ENCODE measurements at places on chromosomes 6 and 20.

- no peak for DNase-seq
These were observed 2.4 kb downstream of the C6orf132 start for GRCh38 chr6:42140032-42140431.

- no peak for DNase-seq
These were observed 868 bp downstream of the CYB5R4 start for GRCh38 chr6:83860359-83860755.

DNA sequence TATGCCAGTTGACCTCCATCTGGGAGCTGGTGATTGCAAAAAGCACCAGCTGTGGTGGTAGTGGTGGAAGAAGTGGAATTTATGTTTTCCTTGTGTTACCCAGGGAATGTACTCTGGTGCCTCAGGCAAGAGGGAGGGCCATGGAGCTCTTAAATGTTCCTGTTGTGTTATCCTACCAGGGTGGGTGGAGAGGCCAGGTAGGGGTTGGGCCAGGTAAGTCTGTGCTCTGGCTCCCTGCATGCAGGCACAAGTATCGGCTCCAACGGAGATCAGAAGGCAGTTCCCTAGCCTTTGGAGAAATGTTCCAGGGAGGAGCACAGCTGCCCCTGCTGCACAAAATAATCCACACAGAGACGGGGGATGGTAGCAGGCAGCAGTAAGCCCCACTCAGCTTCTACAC, 419.3 kb upstream of the EYS start:
- no peak for DNase-seq

- no peak for DNase-seq
These were observed 62.8 kb upstream of the KCNQ5 start for GRCh38 chr6:72559067-72559466.

DNA sequence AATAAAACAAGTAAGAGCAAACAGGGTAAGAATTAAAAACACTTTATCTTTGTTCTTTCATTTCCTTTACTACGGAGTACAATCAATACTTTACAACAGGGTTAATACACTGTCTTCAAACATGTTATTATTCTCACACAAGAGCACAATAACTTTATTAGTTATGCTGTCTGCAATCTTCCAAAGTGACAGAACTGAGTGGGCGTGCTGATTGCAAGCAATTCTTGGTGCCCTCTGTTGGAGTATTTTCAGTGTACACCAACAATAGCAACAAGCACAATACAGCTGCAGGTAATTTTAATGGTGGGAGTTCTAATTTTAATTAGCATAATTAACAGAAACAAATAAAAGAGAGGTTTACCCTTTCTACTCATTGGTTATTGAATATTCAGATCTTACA, 33.9 kb upstream of the PTPRK start:
- DNase-seq: no peak

- no peak for DNase-seq
These were observed 13.7 kb downstream of the PHF3 start for GRCh38 chr6:63649269-63649668.

DNA sequence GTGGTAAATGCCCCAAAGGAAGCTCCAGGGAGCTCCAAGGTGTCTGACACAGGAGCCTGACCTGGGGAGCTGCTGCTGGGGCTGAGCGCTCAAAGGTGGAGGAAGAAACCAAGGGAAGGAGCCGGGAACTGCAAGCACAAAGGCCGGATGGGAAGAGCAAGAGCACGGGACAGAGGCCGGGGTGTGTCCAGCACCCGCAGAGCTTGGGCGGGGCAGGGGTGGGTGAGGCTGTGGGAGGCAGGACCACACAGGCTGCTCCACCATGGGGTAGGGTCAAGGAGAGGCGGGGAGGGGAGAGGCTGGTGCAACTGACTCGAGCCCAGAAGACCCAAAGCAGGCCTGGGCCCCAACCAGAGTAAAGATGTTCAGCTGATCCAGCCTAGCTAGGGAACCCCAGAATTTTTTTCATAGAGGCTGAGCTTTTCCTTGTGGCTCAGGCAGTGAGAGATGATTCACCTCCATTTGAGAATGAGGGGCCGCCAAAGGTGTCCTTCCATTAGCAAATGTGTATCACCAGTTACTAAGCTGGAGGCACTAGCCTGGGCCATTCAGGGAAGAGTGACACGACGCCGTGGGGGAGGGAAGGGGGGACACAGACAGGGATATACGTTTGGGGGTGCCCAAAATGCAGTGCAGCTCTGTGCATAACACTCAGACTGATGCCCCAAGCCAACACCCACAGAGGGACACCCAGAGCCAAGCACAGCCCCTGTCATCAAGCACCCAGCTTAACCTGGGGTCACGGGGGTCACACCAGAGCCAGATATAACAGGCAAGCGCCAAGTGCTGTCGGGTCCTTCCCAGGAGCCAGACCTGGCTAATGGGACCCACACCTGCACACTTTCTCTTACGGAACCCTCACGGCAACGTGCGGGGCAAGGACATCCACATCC, 21.3 kb upstream of the TLDC2 start:
- DNase-seq: no peak

DNA sequence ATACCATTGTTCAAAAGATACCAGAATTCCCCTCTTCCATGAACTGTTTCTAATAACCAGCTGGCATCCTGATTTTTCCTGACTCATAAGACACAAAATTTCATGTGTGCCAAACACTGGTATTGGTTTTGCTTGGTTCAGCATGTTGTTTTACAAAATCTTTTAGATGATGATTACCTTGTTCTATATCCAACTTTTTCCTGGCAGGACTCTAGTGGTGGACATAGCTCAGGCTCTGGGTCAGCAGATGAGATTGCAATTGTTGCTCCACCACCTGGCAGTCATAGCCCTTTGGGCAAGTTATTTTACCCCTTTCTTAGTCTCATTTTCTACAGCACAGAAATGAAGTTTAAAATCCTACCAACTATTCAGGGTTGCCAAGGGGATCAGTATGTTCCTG, 6.2 kb downstream of the TRIM38 start:
- DNase-seq: no peak

DNA sequence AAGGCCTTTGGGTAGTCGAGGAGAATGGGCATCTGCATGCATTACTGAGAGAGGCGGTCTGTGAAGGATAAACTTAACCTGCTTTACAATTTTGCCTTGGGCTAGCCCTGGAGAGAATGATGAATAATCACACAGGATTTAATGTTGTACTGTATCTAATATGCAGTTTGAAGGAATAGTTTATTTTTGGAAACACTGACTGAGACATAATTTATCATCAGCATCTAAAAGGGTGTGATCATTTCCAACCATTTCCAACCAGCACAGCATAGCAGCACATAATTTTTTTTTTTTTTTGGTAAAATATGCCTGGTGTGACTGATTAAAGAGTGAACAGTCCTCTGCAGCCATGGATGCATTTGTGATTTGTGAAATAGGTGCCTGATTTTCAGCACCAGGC, 519.5 kb downstream of the PHF3 start:
- DNase-seq: no peak

DNA sequence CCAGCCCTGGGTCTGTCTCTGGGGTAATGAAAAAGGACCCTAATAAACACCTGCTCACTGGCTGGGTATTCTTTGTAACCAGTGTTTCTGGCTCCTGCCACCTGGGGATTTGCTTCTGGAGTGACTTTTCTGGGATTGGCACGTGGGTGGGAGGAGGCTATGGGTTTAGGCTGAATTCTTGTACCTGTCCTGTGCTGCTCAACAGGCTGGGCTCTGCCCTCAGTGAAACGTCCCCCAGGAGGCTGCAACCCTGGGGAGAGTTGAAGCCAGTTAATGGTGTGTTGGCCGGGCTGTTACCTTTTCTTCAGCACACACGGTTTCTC, 6.8 kb downstream of the NPBWR2 start:
- DNase-seq: no peak

DNA sequence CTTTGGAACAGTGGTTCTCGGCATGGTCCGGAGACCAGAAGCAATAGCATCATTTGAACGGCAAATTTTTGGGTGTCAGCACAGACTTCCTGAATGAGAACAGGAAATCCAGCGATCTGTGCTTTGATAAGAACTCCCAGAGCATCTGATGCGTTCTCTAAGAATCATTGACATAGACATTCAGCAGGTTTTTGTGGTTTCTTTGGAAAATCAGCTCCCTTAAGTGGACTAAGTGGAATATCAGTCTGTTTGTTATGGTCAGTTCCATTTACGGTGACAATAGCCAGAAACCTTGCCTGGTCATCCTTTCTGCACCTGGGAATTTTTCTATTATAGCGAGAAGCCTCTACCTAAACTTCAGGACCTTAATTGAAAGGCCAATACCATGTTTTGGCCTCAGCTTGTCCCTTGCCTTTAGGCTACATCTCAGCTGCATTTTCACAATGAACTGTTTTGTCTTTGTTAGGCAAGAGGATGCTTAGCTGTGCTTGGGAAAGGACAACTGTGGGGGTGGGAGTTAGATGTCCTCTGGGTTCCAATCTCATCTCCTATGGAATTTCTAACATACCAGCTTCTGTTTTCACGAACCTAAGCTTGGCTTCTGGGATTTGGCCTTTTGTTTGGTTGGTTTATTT, 299.7 kb downstream of the CDKAL1 start:
- DNase-seq: no peak

- no peak for DNase-seq
These were observed 918.0 kb downstream of the TFAP2A start for GRCh38 chr6:9496837-9497236.

- DNase-seq: no peak
These were observed 81.1 kb upstream of the SMIM8 start for GRCh38 chr6:87241304-87241703.

DNA sequence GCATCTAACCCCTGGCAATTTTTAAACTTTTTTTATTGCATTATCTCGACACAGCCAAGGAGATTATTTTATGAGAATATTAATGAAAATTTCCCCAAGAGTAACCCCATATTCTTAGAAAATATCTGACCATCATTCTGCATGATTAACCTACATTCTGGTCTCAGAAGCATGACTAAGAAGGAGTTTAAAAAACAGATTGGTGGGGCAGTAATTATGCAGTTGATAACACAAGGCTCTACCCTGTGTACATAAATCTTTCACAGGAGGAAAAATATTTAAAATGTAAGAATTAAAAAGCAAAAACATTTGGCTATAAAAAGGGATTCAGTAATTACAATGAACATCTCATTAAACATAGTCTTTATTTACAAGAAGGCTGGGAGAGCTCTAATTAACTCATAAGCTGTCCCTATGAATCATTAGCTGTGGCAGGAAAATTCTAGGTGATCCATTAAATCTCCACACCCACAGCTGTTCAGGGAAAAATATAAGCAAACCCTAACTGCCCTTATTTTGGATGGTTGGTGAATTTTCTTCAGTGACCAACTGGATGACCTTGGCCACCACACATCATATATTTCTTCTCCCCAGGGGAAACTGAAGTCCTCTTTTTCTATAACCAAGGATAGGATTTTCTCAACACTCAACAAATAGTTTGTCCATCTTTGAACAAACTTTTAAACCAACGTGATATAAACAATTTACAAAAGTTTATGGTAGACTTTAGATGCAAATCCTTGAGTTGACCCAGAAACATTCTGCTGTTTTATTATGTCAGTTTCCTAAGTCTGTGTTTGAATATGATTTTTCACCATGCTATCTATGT, 59.5 kb downstream of the PDE7B start:
- no peak for DNase-seq

GRCh38 chr6:37168811-37169495, 999 bp upstream of the PIM1 start:
- no peak for DNase-seq

GRCh38 chr6:156808287-156808686, 31.1 kb downstream of the ARID1B start:
- no peak for DNase-seq

- DNase-seq: no peak
These were observed 523.6 kb downstream of the KIF16B start for GRCh38 chr20:16049529-16050093.

DNA sequence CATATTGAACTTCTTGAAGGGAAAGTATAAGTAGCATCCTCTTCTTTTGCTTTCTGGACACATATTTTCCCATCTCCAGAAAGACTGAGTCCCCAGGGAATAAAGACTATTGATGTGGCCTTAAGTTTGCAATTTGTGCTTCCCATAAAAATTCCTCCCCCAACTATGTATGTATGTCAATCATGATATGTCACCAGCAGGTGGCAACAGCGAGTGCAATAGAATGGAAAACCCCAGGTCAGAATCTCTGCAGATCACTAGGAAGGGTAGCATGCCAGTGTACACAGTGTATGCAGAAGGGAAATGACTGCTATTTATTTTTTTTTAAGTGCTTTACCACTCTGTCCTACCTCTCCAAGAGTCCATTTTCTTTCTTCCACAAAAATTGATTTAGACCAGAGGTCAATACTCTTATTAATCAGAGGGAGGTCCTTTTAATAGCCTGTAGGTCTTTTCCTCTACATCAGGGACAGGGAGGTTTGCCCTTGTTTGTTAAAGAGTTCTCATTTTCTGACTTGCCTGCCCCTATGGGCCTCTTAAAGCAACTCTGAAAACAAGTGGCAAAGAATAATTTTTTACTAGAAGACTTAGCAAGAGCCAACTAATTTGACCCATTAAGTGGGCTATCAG, 61.4 kb downstream of the BMP2 start:
- DNase-seq: peak; percentile 65

DNA sequence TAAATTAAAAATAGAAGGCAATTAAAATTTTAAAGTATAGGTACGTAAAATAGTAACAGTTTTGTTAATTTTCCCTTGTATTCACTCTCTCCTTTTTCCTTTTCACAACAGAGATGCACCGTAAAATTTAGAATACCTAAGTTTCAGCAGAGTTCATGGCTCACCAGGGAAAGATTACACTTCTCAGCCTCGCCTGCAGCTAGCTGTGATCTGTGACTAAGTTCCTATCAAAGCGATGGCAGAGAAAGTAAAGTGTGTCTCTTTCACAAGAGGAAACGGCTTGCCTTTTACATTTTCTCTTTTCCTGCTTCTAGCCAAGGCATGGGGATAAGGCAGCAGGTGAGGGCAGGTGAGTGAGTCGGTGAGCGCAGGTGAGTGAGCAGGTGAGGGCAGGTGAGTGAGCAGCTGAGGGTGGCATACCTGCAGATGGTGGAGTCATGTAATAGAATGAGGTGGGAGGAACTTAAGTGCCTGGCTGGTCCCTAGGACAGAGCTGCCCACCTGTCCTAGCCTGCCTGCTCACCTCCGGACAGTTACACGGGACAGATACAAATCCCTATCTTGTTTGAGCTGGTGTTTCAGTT, 30.9 kb downstream of the ZFP64 start:
- DNase-seq: no peak

GRCh38 chr20:53611449-53611894, 17.8 kb upstream of the ZNF217 start:
- DNase-seq: no peak

- no peak for DNase-seq
These were observed 198.2 kb upstream of the PLCB4 start for GRCh38 chr20:8870652-8871051.

DNA sequence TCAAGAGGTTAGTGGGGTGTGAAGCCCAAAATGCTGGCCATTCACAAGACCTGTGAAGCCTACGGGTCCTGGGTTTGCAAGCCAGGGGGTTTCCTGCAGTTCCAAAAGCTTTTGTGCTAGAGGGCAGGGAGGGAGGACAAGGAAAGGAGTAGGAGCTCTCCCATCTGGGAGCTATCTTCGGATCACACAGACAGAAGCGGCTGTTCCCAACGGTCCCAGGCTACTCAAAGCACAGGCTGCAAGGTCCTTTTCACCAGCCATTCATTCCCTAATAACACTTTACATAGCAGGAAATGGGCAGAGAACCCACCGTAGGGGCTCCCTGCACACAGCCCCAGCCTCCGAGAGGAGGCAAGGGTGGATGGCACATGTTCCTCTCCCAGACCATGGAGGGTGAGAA, 296.9 kb downstream of the FOXC1 start:
- DNase-seq: no peak
